RWPE1 (cell line): ENCODE measurements at places on chromosomes 6 and 20.

- no peak for DNase-seq
Observed at GRCh38 chr6:14123386-14124111, 6.0 kb downstream of the CD83 start.

DNA sequence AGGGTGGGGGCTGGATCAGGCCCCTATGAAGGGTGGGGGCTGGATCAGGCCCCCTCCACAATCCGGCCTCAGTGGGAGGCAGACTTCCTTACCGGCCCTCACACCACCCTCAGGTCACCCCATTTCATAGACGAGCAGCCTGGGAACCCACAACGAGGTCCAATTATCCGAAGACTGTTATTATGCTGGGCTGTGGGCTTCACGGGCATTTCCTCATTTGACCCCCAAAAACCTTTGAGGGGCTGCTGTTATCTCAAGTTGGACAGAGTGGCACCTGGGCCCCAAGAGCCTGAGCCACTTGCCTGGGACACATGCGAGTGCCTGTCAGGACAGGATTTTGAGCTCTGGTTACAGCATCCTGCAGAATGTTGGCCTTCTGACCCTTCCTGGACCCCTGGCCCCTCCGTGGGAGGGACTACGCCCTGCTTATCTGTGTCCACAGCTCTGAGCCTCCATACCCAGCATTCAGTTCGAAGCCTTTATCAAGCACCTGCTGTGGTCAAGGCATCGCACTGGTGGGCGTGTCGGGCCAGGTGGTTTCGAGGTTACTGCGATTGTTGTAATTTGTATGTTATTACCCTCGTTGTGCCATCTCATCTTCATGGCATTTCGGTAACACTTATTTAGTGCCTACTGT lies 34.5 kb upstream of the PCMTD2 start:
- no peak for DNase-seq

DNA sequence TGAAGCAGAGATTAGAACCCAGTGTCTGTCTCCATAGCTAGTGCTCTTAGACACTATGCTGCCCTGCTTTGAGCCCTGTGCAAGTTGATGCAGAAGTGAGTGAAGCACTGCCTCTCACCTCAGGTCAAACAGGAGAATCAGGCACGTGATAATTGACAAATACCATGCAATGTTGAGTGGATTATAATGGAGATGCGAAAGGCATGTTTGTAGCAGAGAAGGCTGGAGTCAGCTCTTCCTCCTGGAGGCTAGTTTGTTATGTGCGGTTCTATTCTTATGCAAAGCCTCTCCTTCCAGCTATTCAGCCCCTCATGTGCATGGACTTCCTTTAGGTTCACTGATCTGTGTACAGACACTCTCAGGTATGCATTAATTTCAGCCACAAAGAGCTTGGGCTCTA lies 108.5 kb downstream of the MANEA start:
- DNase-seq: no peak

DNA sequence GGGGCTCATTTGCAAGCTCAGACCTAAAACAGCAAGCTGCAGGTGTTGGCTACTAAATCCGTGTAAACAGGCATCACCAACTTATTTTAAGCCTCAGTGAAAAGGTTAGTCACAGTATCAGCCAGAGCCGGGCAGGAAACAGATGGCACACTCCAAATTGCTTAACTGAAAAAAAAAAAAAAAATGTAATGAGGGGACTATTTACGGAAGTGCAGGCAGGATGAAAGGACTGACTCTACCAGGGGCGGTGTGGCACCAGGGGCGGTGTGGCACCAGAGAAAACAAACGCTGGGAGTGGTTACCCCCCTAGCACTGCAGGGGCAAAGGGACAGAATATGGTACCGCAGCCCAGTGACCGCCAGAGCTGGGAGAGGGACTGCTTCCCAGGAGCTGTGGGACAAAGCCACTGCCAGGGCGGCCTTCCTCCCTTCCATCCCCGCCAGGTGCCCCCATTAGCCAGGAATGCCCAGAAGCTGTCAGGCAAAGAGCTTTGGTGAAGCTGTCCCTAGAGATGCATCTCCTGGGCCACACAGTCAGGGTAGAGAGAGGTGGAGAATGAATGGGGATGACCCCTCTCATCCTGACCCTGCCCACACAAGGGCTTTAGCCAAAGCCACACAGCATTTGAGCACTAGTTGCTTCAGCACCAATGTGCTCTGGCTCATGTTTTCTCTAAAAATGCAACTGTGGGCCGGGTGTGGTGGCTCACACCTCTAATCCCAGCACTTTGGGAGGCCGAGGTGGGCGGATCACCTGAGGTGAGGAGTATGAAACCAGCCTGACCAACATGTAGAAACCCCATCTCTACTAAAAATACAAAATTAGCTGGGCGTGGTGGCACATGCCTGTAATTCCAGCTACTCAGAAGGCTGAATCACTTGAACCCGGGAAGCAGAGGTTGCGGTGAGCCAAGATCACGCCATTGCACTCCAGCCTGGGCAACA lies 39.6 kb upstream of the GFOD1 start:
- DNase-seq: peak; percentile 18

DNA sequence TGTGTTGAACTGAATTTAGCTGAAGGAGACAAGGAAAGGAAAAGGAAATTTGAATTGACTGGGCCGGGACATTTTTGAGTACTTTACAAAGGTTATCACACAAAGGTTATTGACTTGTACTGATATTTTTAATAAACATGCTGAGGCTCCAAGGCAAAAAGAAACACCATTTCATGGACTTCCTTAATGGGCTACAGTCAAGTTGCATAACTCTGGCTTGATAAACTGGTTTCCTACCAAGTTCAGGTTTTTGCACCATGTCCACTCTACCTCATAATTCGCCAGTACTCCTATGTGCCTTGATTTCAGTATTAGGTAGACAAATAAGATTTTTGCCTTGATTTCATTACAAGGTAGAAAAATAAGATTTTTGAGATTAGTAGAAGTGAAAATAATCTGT lies 65.8 kb upstream of the FUT9 start:
- DNase-seq: no peak

DNA sequence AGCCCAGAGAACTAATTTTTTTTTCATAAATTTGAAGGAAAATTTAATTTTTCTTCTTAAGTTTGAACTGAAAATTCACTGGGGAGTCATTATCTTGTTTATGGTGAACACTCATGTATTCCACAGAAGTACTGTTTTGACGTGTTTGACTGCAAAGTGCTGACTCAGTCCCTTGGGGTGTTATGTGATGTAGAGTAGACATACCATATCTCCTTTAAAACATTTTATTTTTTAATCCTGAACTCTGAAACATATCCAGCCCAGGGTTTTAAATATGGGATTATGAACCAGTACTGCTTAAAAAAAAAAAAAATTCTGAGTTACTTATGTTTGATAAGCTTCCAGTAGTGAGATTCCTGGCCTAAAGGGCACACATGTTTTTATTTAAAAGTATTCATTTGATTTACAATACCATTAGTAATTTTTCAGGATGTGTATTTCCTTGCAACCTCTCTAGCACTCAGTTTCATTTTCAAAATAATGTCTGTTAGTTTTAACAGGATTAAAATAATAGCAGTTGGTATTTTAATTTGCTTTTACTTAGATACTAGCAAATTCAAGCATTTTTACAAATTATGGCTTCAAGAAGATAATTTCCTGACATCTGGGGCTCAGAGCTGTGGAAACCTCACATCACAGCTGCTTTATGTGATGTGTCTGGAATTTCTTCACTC lies 81.7 kb upstream of the PDE10A start:
- DNase-seq: no peak

DNA sequence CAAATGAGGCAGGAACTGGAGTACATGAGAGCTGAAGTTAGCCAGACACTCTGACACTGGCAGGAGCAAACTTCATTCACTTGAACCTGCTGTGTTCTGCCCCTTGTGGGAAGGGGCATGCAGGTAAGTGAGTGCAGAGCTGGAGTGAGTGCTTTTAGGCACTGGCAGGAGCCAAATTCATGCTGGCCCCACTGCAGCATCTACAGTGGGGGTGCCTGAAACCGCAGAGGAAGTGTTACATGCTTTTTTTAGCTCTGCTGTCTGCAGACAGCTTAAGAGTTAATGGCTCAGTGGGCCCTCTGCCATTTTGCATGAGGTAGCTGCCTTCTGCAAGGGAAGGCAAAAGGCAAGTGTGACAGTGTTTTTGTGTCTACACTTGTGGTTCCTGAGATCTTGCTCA lies 167.9 kb upstream of the SYNCRIP start:
- DNase-seq: no peak

DNA sequence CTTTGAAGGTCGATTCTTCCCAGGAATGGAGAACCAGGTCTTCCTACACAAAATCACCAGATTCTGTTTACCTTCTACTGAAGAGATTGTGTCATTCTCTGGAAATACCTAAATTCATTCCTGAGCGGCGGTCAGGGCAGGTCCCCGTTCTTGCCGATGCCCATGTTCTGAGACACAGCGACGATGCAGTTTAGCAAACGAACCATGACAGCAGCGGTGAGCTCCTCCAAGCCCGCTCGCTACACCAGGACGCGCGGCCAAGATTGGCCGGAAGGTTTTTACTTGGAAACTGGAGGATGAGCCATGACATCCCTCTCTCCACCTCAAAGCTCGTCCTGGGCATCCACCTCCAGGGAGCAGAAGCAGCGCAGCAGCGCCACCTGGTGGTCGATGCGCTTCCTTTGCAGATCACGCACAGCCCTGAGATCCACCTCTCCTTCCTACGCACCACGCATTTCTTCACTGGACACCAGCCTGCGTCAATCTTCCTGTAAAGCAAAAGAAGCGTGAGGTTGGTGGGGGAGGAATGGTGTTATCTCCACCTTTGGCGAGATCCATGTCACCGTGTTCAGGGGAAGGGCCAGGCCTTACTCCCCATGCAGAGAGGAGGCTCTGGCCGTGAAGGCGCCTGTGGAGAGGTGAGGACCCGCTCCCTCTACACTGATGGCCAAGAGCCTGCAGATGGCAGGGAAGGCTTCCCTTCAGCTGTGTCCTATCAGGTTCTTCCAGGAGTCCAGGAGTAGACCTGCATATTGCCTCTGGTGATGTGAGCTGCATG lies 9.9 kb upstream of the HLA-B start:
- peak; percentile 85 for DNase-seq

DNA sequence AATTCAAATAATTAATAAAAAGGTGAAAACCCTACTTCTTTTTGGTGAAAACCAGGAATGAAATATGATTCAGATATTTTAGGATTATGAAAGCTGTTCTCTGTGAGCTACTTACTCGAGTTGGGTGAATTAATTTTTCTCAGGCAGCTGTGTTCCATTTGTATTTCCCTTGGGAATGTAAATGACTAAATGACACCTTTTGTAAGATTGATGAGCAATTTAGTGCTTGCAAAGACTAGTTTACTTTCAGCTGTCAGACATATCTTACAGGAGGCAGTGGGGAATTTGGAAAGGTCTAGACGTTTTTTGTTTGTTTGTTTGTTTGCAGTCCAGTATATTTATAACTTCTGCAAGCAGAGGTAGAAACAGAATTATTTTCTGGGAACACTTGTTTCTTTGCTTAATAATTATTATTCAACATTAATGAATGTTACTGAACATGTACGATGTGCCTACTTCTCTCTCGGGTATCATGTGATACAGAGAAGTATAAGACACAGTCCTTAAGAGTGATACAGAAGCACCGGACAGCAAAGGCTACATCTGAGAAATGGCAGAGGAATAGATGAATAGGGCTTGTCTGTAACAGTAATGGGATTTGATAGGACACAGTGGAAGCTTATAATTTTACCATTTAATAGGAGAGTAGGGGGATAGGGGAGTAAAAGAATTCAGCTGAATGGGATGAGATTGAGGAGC lies 91.3 kb downstream of the AKAP7 start:
- no peak for DNase-seq

- DNase-seq: peak; percentile 58
Observed at GRCh38 chr20:56400001-56400640, 7.7 kb downstream of the CSTF1 start.

- no peak for DNase-seq
Observed at GRCh38 chr20:1508574-1508973, 17.4 kb upstream of the SIRPB2 start.

GRCh38 chr6:139655783-139656705 lies 281.6 kb upstream of the CITED2 start:
- peak; percentile 35 for DNase-seq

DNA sequence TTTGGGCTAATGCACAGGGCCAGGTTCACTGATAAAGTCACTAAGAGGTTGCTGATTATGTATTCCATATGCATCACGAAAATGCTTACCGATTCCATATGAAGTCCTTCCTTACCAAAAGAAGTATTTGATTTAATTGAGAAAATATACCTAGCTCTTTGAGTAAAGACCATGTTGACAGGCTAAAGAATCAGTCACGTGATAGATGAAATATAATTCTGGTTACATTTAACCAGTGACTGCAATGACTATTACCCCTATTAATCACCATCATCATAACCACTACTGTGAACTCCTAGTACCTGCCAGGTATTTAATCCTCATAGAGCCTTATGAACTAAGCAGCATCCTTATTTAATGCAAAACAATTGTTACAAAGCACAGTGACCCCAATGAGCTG lies 110.1 kb downstream of the HIVEP2 start:
- DNase-seq: no peak

DNA sequence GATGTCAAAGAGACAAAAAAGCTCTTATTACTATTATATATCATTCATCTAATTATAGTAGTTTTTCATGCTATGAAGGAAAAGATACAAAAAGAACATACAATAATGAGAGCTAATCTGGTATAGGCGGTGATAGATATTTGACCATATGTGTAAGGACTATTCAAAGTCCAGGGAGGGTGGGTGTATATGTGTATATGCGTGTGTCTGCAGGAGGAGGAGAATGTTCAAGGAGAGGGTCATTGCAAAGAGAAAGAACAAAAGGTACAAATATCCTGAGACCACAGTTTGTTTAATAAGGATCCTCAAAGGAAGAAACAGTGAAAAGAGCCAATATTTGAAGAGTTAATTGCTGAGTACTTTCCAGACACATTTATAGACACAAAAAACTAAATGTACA lies 1288.6 kb upstream of the CITED2 start:
- DNase-seq: no peak
